ENCODE measurements at places on chromosomes 2 and 18. TPM values are rescaled to one million over a fixed set of nuclear protein-coding genes. Genes with fewer than 3 reads are reported as not detected.

DNA sequence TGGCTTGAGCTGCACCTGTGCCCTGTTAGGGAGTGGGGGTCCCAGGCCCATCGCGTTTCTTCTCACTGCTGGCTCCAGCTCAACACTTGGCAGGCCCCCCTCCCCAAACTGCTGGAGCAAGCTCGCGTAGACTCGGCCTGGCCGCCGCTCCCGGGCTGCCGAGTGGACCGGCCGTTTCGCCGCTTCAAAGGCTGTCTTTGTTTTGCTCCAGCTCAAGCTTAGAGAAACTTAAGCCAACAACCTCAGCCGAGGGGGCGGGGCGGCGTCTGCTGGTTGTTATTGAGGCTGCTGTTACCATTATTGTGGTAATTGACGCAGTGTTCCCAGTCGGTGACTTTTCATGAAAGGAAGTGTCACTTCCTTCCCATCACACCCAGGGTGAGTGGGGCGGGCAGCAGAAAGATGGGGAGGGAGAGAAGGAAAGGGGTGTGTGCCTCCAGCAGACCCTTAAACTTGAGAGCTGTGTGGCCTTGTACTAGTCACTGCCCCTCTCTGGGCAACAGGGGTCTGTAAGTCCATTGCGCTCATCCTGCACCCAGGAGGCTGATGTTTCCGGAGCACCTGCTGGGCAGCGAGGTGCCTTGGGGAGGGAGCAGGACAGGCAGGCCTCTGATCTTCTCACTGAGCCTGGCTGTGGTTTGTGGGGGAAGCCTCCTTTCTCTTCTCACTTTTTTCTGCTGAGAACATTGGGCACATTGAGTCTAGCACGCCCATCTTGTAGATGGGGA, 2.1 kb downstream of the ARID5A start:
- H3K4me1 ChIP-seq: peaks cover 81% of the 10 kb centered on the region
- H3K27me3 ChIP-seq: no peaks in the 10 kb centered on the region
- peak overlapping the region; percentile 97 for H3K4me3 ChIP-seq

GRCh38 chr18:57063601-57064103, 83.2 kb upstream of the BOD1L2 start:
- H3K27ac ChIP-seq: no peak overlapping the region
- H3K4me3 ChIP-seq: no peak overlapping the region
- no peaks in the 10 kb centered on the region for H3K36me3 ChIP-seq
- no peak for DNase-seq
- no peaks in the 10 kb centered on the region for H3K4me1 ChIP-seq

DNA sequence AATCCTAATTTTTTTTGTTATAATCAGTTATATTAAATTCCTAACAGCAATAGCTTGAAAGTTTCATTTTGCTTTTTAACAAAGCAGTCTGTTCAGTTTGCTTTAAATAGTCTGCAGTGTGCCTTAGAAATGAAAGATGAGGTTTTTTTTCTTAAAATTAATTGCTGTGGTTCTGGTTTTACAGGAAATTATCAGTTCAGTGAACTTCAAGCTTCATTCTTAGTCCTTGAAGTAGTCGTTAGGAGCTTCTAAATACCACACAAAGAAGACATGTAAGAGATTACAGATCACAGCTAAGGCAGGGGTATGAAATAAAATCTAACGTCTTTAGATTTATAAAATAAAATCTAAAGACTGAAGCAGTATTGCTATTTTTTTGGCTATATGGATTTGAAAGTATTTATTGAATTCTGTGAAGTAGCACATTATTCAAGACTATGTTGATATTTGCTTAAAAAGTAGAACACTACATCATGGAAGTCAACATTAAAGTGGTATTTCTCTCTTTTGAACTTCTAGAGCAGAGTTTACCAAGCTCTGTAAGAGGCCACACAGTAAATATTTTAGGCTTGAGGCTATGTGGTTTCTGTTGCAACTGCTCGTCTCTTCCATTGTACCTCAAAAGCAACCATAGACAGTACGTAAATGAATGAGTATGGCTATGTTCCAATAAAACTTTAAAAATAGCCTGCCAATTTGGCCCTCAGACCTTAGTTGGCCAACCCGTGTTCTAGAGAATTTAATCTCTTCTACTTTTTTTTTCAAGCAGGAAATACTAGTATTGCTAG, 81.5 kb upstream of the STON1 start:
- H3K27me3 ChIP-seq: no peaks in the 10 kb centered on the region
- DNase-seq: peak; percentile 26
- H3K27ac ChIP-seq: peak overlapping the region; percentile 43
- H3K36me3 ChIP-seq: peaks cover 13% of the 10 kb centered on the region
- peaks cover 57% of the 10 kb centered on the region for H3K4me1 ChIP-seq

DNA sequence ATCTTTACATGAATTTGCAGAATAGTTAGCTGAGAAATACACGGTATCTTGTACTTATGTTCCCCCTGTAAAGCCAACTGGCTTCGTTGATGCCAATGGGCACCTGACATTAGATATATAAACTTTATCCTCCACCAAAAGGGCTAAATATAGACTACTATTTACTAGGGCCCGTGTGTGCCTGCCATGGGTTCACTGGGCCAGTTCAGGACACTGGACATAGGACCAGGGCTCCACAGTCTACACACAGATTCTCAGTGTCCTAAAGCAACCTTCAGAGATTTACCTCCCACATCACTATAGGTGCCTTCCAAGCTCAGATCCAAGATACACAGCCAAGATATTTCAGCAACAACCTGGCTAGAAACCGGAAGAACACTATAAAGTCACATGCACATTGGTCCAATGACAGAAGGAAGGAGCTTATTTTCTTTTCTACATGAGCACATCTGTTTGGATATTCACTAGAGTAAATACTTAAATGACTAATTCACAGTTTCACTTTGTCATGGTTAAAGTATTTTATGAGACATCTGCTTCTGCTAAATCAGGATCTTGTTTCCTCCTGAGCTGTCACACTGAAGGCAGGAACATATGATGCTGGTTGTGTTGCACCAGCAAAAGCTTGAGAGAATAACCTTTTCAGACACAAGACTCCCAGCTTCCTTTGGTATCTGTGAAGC, 95.1 kb downstream of the MYO5B start:
- no peaks in the 10 kb centered on the region for H3K27me3 ChIP-seq
- no peak for DNase-seq
- H3K36me3 ChIP-seq: no peaks in the 10 kb centered on the region
- H3K4me3 ChIP-seq: no peak overlapping the region

DNA sequence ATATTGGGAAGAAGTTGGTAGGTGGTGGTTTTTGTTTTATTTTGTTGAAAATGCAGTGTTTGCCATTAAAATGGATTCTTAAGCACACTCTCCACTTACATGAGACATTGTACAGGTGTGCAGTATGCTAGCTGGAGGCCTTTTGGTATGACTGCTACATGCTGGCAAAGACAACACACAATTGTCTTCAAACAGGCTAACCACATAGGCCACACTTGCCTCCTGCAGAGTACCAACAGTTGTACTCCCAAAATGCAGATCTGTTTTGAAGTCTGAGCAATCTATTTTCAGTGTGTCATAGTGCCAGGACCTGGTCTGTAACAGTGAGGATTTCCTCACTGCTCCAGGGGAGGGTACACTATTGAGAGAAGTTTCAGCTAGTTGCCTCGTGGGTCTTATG, 213.6 kb downstream of the ZRANB3 start:
- no peaks in the 10 kb centered on the region for H3K36me3 ChIP-seq
- no peak overlapping the region for H3K4me3 ChIP-seq
- DNase-seq: no peak
- H3K4me1 ChIP-seq: no peaks in the 10 kb centered on the region
- H3K27me3 ChIP-seq: no peaks in the 10 kb centered on the region

- H3K36me3 ChIP-seq: peaks cover 6% of the 10 kb centered on the region
- DNase-seq: no peak
- H3K4me1 ChIP-seq: peaks cover 9% of the 10 kb centered on the region
Observed at GRCh38 chr2:105783151-105783738, 38.5 kb downstream of the NCK2 start.

ZNF804A gene
- total RNA-seq: not detected

CNTNAP5 gene
- total RNA-seq: 1.3 TPM

BOK gene
- total RNA-seq: 112 TPM

DNA sequence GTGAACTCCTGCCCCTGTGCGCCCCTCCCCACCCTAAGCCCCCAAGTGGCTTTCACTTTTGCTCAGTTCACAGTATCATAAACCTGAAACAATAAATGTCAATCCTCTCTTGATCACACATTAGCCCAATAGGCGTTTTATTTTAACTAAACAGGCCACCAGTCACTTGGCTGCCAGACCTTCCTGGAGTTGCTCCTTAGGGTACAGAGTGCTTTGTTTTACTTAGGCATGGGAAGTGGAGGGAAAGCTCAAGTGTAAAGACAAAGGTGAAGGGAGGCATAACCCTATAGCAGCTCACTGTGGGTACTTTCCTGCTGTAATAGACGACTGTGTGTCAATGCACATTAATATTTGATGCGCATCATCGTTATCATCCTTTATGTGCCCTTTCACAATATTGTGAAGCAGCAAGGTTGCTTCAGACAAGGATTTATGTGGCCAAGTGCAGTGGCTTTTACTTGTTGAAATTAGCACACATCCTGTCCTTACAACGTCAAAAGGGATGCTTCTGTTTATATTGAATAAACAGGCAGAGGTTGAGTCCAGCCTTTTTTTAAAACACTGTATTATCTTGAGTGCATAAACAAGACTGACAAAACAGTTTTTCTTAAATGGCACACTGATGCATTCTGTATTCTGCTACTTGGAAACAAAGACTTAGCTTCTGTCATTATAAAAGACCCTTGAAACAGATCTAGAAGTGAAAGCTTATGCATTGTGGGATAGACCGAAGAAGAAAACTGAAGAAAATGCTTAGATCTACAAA, 168.5 kb downstream of the TMEFF2 start:
- no peaks in the 10 kb centered on the region for H3K36me3 ChIP-seq
- H3K27me3 ChIP-seq: no peaks in the 10 kb centered on the region
- no peak for DNase-seq
- no peak overlapping the region for H3K4me3 ChIP-seq
- H3K27ac ChIP-seq: no peak overlapping the region
- H3K4me1 ChIP-seq: no peaks in the 10 kb centered on the region

NTSR2 gene
- not detected for total RNA-seq

B3GNT7 gene
- total RNA-seq: 33.8 TPM

DNA sequence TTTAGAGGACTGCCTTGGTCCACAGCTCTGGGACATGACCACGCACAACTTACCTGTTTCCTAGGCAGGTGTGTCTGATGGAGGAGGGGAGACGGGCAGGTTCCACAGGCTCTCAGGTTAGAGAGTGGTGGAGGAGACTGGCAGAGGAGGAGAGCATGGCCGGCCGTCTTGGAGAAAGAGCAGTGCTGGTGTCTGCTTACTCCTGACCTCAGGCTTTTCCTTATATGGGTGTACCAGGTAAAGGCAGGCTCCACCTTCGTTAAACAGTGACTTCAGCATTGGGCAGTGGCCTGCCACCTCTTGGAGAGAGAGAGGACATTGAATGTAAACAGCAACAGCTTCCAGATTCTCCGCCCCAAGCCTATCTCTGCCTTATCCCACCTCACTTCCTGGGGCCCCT, at the start of gene CAPN13:
Gene CAPN13 (minus strand): TSS at position 198 of the 400 bp plus-strand sequence. CDS start 20,121 bp downstream, outside the sequence.
- no peaks in the 10 kb centered on the region for H3K36me3 ChIP-seq
- DNase-seq: peak; percentile 90
- peak within 1 kb of the TSS; percentile 86 for H3K27ac ChIP-seq
- peak within 1 kb of the TSS; percentile 39 for H3K4me3 ChIP-seq
- H3K4me1 ChIP-seq: peaks cover 28% of the 10 kb centered on the region

DIPK1C gene
- total RNA-seq: not detected

- H3K4me1 ChIP-seq: peaks cover 9% of the 10 kb centered on the region
- H3K27me3 ChIP-seq: peaks cover 19% of the 10 kb centered on the region
- DNase-seq: peak; percentile 40
- H3K4me3 ChIP-seq: peak within 1 kb of the TSS; percentile 63
Observed at GRCh38 chr2:225041851-225042799, at the start of gene DOCK10. TSS of gene DOCK10 (minus strand) at chr2:225042468. CDS start at chr2:225042374, 94 bp downstream.

- no peak overlapping the region for H3K27ac ChIP-seq
- H3K4me3 ChIP-seq: no peak overlapping the region
- H3K4me1 ChIP-seq: no peaks in the 10 kb centered on the region
Observed at GRCh38 chr18:56393870-56394269, 244.5 kb downstream of the TXNL1 start.

GRCh38 chr2:239390546-239391285, 10.1 kb downstream of the HDAC4 start:
- H3K36me3 ChIP-seq: peaks cover 17% of the 10 kb centered on the region
- peaks cover 49% of the 10 kb centered on the region for H3K4me1 ChIP-seq
- no peak for DNase-seq
- H3K27me3 ChIP-seq: no peaks in the 10 kb centered on the region
- H3K27ac ChIP-seq: no peak overlapping the region

DNA sequence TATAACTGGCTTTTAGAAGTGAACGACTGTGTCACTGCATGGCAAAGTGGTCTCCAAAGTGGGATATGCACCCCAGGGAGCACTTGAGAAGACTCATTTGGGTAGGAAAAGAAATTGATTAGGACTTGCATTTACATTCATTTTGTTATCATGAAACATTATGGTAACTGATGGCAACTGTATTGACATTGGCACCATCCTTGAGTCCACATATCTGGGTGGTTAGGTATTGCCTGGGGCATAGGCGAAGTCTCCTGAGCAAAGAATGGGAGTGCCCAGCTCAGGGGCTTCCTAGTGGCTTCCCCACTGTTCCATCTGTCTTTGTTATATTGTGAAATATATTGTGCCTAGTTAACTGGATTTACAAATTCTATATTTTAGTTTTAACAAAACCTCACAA, 29.2 kb downstream of the SPATS2L start:
- no peaks in the 10 kb centered on the region for H3K36me3 ChIP-seq
- H3K4me1 ChIP-seq: peaks cover 9% of the 10 kb centered on the region
- H3K27ac ChIP-seq: no peak overlapping the region
- peak; percentile 40 for DNase-seq
